ENCODE measurements at places on chromosomes 5 and 9.

DNA sequence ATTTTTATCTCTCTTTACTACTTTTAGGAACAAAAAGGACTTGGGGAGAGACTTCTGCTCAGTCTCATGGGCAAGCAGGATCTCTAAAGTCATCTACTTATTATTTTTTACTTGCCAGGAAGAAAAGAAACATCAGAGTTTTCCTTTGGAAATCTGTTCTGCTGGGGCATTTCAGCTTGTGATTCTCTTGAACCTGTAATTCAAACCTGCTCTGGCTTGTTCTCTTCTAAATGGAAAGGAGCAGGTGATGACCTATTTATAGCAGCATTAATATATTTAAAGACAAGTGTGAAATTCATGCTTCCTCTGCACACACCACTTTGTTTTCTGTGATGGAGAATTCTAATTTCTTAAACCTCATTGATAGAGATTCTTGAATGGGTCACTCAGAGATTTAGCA, 2.0 kb downstream of the ADCY2 start:
- no peak for DNase-seq

DNA sequence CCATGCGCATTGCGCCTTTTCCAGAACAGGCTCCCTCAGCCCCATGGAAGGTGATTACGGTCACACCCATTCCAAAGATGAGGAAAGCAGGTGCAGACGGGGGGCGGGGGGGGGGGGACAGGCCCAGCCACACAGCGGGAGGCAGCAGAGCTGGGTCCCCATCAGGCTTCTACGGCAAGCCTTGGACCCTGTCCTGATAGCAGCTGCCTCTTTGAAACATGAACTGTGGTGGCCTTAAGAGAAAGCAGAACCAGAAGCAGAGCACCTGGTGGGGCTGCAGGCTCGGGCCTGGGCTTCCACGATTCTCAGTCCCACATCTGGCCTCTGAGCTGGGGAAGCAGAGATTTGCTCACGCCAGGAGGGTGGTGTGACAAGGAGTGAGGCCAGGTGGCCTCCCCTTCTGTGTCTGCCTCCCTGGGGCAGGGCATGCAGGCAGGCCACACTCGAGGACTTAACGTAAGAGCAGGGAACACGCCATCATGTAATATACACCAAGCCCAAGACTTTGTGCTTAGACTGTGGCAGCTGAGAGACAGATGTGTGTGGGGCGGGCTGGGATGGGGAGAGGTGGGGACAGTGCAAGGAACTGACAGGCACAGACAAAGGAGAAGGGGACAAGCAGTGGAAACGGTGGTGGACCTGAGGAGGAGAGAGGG, 14.2 kb upstream of the PHYKPL start:
- DNase-seq, result no peak

GRCh38 chr9:99929652-99930051, 23.2 kb downstream of the STX17 start:
- DNase-seq, result no peak

- DNase-seq, result no peak
These were observed 252.9 kb downstream of the HSPA4 start for GRCh38 chr5:133304707-133305216.

DNA sequence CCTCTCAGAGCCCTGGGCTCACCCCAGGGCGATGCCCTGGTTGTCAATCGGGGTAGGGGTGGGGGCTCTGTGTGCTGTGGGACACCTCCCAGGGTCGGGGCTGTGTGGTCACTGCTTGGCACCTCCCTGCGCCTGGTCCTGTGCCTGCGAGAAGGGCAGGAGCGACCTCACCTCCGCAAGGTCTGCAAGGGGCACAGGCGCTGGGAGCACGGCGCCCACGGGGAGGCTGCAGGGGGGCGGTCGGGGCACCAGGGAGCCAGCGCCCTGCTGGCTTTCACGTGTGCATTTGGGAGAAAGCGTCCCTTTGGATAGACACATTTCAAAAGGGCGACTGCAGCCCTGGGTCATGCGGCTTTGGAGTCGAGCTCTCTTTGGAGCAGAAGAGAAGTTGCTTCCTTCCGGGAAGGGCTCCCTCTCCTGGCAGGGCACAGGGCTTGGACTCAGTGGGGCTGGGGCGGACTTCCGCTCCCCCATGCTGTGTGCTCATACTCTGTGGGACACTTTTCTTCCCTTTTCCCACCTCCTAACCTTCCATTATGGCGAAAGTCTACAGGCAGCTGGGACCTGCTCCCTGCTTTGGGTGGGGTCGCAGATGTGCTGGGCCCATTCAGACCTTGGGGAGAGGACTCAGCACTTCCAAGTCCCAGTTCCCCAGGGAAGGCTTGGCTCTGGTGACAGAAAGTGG, 52.9 kb upstream of the SLC28A3 start:
- no peak for DNase-seq

DNA sequence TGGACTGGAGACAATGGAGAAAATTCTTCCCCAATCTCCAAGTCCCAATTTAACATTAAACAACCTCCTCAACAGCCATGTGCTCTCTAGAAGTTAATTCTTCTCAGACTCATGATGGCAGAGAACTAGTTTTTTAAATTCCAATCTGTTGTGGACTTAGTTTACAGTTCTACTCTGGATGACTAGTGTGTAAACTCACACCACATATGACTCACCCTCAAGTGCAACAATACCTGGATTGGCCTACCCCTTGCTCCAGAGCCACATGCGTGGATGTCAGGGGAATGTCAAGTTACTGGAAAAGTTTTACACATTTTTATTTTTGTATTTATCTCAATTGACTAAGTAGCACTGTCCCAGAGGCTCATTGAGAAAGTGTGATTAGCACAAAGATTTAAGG, 136.0 kb upstream of the EFNA5 start:
- no peak for DNase-seq

DNA sequence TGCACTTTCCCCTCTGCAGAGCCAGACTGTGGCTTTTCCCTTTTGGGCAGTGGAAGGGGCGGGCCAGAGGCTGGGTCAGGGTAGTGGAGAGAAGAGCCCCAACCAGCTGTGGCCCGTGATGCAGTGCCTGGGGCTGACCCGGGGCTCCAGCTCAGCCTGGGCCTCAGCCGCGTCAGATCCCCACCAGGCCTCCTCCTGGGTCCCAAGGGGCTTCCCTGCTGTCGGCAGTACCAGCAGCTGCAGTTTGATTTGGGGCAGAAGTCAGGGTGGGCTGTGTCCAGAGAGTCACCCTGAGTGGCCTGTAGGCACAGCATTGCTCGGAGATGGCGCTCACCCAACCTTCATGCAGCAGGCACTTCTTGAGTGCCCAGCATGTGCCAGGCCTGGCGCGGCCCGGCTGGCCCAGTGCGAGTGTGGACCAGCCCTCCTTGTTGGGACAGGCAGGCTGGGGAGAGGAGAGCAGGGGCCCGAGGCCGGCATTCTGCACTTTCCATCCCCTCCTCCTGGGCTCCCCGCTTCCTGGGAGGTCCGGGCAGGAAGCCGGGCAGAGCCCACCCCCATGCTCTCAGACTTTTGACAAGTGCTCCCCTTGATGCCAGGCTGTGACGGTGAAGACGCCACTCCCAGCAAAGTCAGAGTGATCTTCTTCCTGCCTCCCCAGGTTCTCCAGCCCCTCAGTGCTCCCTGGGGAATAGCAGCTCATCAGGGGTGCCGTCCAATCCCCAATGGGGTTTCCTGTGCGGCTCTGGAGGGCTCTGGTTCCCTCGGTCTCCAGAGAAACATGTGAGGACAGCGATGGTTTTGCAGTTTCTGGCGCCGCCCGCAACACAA, 88.3 kb upstream of the COL5A1 start:
- no peak for DNase-seq

DNA sequence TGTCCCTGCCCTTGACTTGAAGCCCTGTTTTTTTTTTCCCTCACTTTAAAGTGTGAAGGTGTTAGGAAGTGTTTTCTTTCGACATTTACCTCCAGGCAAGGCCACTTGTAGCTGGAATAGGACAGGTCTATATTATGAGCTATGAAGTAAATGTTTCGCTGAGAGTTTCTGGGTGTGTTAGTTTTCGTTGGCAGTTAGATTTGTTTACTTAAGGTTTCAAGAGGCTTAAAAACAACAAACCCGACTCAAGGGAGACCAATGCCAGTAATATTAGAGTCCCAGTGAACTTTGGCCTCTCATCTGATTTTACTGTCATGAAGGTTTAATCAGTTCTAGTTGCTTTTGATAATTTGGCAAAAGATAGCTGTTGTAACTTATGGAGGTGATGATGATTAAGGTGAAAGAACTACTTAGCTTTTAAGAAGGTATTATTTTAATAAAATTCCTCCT, 25.2 kb downstream of the OCLN start:
- no peak for DNase-seq

DNA sequence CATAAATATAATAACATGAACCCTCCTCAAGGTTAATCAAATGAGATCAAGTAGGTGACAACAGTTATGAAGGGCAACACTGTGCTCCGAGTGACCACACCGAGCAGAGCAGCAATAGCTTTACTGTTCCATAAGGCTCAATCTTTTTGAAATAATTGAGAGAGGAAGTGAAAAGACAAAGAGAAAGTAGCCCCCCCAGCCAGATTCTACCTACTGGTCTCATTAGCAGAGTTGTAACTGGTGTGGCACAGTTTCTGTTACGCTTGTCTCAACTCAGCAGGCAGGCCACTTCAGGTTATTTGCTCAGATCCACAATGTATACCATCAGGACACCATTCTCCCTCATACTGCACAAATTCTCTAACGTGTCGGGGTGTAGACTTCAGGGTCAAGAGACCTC, 14.0 kb downstream of the PRUNE2 start:
- DNase-seq, result no peak

DNA sequence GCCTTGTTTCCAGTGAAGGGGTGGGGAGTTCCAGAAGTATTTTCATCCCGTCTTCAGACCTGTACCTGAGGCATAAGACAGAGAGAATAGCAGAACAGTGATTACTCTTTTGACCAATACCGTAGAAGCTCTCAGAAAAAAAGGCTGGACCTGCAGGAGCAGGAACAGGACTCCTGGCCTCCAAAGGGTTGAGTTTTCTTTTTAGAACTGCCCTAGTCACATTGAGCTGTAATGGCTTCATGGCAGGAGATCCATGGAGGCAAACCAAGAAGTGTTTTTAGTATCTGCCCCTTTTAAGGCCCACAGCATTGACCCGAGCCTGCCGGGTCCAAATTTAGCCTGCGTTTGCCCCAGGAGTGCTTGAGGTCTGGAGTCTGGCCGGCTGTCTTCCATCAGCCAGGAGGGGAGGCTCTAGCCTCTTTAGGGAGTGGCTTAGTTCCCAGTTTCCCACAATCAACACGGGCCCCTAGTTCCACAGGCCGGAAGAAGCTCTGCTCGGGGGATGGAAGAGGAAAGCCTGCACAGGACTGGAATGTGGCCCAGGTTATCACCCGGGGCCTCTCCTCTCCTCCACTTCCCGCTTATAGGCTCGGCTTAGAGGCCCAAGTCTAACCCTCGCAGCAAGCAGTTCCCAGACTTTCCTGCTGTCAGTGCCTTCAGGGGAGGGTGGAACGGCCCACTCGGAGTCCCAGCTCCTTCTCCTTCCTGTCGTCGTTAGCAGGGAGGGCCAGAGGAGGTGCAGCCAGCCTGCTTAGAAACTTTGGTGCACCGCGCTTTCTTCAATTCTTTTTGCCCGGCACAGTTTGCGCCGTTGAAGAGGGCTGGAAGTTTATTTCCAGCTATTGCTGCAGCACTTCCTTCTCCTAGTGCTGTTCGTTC, 80.7 kb downstream of the C9orf152 start:
- no peak for DNase-seq

GRCh38 chr5:172872997-172873491, 39.0 kb downstream of the ERGIC1 start:
- peak; percentile 76 for DNase-seq

DNA sequence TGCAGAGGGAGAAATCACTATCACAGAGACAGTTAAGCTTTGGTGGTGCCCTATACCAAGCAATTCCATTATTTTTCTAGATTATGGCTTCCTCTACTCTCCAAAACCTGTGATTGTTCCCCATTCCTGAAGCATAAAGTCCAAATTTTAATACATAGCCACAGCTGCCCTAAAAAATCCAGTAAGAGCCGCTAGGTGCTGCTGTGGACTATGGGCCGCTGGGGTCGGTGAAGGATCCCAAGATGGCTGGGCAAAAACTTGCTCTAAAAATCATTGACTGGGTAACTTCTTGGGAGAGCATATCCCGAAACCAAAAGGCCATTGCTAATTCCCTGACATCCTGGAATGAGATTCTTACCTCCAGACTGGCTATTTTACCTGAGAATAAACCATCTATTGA, 245.3 kb downstream of the NFIB start:
- DNase-seq, result no peak

DNA sequence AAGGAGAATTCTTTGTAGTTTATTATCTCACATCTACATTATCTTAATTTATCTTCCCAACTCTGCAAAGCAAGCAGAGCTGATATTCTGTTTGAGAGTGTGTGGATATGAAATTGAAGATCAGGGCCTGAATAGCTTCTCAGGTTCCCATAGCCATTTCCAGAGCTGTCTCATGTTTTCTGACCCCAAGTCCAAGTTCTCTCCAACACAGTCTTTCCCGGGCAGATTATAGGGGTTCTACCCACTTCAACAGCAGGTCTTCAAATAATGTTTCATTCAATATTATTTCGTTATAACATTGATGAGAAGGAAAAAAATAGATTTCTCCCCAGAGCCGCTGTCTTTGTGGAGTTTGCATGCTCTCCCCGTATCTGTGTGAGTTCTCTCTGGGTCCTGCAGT, 234.9 kb downstream of the ENC1 start:
- DNase-seq, result no peak

- no peak for DNase-seq
These were observed 51.5 kb downstream of the FGF1 start for GRCh38 chr5:142634216-142635011.

DNA sequence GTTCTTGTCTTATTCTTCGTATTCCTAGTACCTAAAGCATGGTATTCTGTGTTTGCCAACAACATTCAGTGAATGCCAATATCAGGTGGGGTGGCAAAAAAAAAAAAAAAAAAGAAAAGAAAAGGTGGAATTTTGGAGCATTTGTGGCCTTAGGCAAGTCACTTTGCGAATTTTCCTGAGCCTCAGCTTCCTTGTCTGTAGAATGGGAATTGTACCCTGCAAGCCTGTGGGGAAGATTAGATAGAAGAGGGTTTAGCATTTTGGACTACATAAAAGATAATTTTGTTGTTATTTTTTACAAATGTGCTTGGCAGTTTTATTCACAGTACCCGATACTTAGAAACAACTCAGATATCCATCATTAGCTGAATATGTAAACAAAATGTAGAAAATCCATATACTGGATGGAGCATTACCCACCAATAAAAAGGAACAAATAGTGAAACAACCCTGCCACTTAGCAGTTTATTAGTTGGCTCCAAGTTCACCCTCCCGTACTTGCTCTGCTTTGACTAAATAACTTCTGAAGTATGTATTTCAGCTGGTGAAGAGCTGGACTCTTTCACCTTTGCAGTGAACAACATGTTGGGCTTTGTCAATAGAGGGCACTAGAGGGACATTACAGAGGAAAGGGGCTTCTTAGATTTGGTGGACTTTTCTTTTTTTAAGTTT, 13.6 kb downstream of the UBE2D2 start:
- DNase-seq, result no peak

DNA sequence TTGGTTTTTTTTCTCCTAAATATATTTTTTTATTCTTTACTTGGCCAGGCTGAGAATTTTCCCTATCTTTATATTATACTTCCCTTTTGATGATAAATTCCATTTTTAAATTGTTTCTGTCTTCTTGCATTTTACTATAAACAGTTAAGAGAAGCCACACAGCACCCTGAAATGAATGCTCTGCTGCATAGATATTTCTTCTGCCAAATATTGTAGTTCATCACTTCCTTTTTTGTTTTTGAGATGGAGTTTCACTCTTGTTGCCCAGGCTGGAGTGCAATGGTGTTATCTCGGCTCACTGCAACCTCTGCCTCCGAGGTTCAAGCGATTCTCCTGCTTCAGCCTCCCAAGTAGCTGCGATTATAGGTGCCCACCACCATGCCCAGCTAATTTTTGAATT, 8.5 kb upstream of the INIP start:
- no peak for DNase-seq

Data from left lung (tissue), 14 donors.